NB4 (cell line): ENCODE measurements at places on chromosomes 7 and 10.
A peak's percentile ranks its signal among the peaks of the same experiment; 100 is the strongest.

DNA sequence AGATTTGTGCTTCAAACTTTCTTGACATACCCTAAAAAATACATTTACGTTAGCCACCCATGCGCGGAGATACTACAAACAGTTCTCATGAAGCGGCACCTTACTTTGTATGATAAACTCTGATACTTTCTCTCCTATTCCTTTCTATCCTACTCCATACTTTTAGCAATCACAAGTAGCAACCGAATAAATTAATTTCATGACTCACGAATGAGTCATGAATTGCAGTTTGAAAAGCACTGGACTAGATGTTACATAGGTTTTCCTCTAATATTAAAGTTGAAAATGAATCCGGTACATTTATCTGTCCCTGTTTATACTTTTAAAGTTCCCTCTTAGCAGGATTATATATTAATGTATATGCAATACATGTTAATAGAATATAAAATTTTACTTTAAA is 67.6 kb downstream of the CUBN start:
- no peak for DNase-seq

DNA sequence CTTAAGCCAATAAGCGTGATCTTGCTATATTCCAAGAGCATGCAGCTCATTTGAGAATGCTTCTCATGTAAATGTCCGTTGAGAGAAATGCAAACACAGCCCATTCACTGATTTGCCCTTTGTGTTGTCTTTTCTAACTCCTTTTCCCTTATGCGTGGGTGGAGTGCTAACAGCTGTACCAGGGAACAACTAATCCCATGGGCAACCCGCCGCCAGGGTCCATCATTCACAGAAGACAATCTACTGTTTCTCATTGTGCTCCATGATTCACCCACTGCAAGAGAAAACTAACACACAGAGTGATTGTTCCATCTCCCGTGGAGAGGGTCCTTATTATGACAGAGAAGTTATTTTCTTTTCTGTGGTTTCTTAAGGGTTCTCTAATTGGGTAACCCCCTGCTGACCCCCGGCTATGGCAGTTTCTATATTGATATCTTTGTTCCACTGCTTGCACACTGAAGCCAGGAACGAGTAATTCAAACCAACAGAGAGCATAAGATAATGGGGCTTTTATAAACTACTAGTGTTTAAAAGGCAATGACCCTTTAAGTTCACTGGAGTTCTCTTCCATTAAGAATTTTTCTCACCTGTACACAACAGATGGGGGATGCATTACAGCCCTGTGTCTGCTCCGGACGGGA is 298.7 kb downstream of the BAMBI start:
- DNase-seq = no peak

- peak; percentile 55 for DNase-seq
These were observed 32.3 kb downstream of the RAB18 start for GRCh38 chr10:27536437-27536836.

DNA sequence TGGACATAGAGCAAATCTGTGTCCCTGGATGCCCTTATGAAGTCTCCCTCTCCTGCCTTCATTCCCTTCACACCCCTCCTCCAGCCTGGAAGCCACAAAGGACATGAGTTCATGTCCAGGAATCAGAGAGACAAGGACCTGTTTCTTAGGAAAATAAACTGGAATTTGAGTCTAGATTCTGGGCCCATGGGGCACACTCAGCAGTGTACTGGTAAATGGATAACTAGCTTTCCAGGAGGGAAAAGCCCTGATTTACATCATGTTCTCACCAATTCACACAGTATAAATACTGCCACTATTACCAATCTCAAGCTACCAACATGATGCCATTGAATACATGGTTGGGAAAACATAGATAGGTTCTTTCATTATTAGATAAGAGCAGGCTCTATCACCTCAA is 9.9 kb downstream of the FAM237B start:
- DNase-seq = no peak

DNA sequence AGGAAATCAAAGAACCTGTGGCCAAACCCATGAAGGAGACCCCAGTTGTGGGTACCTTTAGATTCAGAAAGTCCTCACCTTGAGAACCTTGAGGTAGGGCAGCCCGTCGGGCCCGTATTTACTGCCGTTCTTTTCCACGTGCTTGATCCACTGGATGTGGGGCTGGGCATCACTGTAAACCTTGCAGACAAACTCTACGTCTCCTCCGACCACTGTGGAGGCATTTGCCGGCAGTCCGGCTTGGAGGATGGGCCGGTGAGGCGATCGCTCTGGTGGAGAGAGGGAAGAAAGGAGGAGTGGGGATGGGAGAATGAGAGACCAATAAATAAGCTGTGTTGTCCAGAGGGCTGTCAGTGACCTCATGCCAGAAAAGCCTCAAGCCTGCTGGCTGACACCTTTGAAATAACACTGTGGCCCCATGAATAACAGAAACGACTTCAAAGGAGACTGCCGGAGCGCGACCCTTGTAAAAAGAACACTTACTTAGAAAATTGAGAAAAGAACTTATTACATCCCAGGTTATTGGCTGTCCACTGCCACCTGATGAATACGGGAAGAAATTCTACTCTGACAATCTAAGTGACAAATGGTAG is 78.2 kb downstream of the FGFR2 start:
- DNase-seq = no peak

DNA sequence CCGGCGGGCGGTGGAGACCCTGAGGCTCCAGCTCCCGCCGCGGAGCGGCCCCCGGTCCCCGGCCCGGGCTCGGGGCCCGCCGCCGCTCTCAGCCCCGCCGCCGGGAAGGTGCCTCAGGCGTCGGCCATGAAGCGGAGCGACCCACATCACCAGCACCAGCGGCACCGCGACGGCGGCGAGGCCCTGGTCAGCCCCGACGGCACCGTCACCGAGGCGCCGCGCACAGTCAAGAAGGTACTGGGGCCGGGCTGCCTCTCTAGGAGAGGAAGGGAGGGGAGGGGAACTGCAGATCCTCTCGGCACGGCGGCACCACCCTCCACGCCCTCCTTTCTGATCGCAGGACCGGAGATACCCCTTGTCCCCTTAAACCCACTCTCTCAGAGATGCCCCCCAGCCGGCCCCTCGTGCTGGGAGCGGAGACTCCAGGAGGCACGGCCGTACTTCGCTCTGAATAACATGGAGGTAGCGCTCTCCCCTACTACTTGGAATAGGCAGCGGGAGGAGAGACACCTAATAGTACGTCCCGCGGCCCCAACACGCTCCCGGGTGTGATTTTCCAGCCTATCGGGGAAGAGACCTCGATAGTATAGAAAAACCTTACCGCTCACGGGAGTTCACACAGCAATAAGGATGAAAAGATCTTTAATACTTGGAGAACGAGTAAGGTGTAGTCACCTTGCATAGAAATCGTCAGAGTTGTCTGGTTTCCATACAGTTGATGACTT is 538 bp downstream of the AHCYL2 start:
- DNase-seq = peak; percentile 79

DNA sequence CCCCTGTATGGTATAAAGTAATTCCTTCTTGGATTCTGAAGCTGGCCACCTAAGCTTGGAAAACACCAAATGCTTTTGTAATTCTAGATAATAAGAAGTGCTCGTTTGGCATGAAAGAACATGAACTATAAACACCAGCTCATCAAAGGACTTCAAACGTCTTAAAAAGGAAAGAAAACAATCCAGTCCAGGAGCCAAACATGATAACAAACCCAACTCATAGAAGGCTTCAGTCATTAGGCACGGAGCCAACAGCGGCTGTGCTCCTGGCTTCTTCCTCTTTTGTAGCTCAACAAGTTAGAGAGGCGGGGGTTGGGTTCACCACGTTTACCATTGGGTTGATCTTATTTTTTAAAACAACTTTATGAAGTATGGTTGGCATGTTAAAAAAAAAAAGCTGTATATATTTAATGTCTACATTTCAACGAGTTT is 56.4 kb upstream of the ECHDC3 start:
- DNase-seq = peak; percentile 73

DNA sequence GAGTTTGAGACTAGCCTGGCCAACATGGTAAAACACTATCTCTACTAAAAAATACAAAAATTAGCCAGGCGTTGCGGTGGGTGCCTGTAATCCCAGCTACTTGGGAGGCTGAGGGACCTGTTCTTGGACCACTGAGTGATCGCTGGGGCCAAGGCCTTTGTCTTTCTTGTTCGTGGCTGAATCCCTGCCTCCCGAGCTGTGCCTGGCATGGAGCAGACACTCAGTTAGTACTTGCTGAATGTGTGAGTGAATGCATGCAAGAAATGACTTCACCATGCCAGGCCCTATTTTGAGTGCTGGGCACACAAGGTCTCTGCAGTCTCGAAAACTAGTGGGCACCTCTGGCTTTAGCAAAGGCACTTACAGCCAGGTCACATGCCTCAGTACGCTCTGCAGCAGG is 85.1 kb downstream of the HIP1 start:
- DNase-seq = no peak

- no peak for DNase-seq
These were observed 60.8 kb upstream of the BTRC start for GRCh38 chr10:101293007-101293723.

DNA sequence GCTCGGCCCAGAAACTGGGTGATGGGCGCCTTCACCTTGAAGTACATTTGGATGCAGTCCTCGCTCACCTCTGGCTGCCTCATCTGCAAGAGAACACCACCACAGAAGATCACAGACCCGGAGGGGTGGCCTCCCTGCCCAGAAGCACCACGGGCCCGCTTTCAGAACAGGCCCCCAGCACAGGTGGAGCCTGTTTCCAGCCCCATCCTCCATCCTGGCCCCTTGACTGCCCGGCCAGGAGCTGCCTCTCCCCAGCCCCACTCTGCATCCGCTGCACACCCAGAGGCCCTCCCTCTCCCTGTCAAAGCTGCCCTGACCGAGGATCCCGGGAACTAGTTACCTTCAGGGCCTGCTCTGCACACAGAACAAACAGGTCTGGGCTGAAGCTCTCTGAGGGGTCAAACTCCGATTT is 724 bp downstream of the CFAP46 start:
- no peak for DNase-seq

DNA sequence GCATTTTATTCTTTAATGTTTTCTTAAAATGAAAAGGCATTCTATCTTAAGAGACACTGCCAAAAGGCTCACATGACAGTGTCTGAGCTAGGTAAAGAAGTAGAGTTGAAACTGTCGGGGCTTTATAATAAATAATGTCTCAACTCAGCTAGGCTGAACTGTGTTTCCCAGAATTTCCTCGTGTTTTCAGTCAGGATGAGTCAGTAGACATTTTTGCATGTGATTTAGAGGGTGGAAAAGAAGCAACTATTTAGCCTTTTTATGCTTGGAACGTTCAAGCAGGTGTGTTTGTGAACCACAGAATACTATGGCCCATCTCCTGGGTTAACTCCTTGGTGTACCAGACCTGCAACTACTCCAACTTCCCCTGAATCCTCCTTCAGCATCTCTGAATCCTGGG is 23.4 kb upstream of the LIPA start:
- DNase-seq = no peak

DNA sequence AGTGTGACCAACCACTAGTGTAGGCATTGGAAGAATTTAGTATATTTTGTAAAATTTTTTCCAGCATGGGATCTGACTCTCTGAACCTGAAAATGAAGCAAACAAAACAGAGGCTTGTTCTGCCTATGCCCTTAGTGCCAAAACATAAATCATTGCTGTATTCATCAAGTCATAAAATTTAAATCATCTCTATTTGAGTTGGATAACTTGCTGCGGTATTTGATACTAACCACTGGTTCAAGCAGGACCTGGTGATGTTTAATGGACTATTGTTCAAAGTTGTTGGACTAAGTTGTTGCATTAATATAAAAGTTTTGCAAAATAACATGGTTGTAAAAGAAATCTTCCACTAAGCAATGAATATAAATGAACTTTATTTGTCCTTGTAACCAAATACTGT is 19.8 kb upstream of the RPA3 start:
- DNase-seq = no peak

- DNase-seq = no peak
These were observed 136.1 kb downstream of the KAT6B start for GRCh38 chr10:74962517-74962916.

DNA sequence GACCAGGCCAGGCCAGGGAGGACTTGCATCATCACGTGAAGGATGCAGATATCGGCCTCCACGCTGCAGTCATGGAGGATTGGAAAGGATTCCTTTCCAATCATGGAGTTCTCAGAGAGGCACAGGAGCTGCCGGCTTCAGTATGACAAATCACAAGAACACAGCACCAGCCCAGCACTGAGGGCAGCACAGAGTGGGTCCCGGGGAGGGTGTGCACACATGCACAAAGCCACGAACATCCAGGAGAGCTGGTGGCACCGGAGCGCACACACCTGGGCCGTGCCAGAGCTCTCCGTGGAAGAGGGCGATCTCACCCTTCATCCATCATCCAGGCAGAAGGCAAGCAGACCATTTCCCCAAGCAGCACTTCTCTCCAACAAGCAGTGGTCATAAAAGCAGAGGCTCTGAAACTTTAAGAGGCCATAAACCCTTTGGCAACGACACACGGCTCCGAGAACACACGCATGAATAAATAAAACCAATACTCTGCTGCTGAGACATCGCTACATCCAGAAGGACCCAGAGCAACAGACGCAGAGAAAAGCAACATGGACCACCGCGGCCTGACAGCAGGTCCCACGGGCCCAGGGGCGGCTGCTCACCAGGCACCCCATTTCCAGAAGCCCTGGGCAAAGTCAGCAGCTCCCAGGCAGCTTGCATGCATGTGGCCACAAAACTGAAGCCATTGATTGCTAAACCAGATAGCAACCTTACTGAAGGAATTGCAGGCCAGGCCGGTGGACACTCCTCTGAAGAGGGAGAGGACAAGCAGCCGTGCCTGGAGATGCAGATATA is 180.8 kb downstream of the USP6NL start:
- no peak for DNase-seq

- no peak for DNase-seq
These were observed 1.5 kb downstream of the DNA2 start for GRCh38 chr10:68470300-68470699.

GRCh38 chr7:73901231-73901822 is 40.4 kb downstream of the TMEM270 start:
- no peak for DNase-seq

DNA sequence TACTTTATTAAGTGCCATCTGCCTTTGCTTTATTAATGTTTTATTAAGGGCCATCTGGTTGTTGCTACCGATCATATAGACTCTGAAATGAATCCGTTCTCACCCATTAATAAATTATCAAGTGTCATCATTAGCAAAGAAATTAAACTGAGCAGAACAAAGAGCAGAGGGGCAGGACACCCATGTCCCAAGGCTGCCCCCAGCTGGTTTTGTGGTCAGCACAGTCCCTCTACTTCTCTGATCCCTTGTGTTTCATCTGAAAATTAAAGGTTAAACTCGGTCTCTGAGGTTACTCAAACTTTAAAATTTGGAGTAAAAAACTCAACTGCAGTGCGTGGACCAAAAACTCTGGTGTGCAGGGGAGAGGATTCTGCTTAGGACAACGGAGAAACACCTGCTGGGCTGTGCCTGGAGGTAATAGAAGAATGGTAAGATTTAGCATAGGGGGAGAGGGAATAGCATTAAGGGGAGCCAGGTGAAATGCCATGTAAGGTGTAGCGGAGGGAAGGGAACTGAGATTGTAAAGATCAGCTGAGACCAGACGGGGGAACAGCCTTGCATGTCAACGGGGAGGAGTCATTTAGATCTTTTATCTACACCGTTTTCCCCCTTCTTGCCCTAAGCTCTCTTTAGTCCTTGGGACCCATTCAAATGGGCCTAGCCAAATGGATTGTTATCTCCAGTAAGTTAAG is 10.8 kb upstream of the GSDME start:
- DNase-seq = no peak
